ENCODE measurements at places on chromosomes 16 and 17.

DNA sequence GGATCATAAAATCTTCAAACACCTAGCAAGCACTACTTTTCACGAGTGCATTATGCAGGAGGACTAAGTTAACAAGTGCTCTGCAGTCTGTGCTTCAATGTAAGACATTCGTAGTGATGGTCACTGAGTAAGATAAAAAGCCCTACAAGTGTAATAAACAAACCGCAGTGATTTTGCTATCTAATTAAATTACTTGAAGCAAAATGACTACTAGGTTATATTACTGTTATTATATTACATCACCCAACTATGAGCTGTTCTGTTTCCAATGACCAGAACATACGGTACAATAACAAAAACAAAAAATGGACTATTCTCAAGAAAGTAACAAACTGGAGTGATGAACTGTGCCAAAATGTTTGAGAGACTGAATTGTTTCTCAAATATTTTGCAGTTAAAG, 11.2 kb downstream of the KLHL10 start:
- no peak for DNase-seq

- no peak for DNase-seq
Observed at GRCh38 chr16:72025404-72026114, 17.0 kb downstream of the DHODH start.

DNA sequence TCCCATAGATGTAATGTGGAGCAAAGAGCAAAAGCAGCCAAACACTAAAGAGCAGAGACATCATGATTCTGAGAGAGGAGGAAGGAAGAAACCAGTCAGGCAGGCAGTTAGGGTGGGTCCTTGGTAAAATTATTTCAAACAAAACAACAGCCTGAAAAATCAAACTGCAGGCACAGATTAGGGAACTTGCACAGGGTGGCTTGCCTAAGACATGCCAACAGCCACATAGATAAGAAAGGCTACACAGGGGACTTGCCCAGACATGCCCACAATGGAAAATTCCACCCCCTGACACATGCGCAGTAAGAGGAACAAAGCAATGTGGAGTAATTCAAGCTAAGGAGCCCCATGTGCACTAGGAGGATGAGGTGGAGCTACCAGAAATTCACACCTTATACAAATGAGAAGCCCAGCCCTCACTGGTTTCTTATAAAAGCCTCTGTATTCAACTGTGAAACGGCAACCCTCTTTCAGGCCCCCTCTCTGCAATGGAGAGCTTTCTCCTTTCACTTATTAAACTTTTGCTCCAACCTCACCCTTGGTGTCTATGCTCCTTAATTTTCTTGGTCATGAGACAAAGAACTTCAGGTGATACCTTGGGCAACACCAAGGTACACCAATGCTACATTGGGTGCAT, 7.3 kb upstream of the GAS7 start:
- DNase-seq = no peak

DNA sequence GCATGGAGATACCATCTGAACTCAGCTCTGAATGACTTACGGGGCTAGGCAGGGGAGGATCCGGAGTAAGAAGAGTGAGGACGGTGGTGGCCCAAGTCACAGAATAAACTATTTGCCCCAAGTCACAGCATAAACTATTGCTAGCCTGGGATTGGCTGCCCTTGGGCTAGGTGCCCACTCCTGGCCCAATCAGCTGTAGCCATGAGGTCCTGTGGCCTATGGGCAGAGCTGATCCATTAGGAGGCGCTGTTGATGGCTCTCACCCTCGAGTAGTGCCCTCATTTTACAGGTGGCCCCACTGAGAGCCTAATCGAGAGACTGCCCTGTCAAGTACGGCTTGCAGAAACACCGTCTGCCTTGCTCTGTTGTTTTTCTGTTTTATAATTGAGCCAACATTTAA, 62.3 kb upstream of the ZNF423 start:
- DNase-seq = no peak

DNA sequence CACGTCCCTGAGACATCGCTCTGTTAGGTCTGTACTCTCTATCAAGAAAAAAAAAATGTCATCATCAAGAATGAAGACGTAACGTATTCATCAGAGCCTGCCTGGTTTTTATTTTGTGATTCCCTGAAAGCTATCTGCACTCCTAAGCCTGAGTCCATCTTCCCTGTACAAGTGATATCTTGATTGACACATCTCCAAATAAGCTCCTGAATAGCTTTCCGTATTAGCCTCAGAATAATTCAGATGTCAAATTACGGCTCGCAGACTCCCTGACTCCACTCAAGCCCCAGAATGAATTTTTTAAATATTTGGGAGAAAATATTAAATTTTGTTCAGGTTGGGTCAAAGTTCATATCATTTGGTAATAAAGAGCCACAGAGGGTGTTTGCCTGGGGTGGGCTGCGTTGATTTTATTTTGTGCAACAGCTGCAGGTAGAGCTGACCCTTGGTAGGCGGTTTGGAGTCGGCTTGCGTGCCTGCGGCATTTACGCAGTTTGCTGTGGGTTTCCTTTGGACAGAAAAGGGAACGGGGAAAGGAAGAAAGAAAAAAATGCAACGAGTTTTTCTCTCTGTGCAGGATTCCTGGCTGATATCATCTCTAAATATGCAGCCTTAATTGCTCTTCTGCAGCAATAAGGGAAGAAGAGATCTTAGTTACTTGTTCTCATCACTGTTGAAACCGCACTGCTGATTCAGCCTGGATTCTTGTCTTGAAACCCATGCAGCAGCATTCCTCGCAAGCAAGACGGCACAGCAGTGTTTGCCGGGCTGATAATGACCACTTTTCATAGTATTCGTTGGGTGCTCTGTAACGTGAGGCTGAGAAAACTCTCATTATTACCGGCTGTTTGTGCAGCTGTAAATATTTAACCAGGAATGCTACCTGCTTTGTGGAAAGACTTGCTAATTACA, 114.7 kb downstream of the IRX3 start:
- DNase-seq = no peak

GRCh38 chr17:66469890-66470289, 167.5 kb downstream of the PRKCA start:
- no peak for DNase-seq

DNA sequence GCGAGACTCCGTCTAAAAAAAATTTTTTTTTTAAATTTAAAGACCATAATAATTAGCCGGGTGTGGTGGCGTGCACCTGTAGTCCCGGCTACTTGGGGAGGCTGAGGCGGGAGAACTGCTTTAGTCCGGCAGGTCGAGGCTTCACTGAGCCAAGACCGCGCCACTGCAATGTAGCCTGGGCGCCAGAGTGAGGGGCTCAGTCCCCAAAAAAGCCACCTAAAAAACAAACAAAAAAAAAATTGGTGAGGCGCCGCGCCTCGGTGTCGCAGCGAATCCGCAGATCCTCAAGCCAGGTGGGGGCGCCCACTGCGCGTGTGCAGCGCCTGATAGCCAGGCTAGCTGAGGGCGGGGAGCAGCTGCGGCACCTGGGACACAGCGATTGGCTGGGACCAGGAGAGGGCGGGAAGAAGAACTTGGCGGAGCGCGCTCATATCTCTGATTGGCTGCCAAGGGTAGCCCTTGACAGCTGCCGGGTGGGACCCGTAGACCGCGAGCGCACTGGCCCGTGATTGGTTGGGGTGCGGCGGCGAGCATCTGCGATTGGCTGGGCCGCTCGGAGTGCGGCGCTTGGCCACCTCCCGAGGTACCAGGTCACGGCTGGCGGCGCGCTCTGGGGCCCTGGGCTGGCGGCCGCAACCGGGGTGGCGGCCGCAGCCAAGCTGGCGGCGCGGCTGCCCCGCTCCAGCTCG, 9.0 kb upstream of the CLDN9 start:
- peak; percentile 94 for DNase-seq

DNA sequence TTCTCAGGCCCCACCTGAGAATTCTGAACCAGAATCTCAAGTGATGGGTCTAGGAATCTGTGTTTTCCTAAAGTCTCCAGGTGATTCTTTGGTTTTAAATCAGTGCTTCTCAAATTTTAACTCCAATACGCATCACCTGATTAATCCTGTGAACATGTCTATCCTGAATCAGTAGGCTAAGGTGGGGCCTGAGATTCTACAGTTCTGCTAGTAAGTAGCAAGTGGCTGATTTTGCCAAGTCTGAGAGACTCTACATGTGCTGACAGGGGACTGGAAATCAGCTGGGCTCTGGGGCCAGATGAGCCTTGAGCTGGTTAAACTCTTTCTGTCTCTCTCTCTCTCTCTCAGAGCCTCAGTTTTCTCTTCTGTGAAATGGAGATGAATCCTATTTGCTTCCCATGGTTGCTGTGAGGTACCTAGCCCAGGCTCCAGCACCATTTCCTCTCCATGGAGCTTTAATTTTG, 9.0 kb downstream of the CCR7 start:
- no peak for DNase-seq

DNA sequence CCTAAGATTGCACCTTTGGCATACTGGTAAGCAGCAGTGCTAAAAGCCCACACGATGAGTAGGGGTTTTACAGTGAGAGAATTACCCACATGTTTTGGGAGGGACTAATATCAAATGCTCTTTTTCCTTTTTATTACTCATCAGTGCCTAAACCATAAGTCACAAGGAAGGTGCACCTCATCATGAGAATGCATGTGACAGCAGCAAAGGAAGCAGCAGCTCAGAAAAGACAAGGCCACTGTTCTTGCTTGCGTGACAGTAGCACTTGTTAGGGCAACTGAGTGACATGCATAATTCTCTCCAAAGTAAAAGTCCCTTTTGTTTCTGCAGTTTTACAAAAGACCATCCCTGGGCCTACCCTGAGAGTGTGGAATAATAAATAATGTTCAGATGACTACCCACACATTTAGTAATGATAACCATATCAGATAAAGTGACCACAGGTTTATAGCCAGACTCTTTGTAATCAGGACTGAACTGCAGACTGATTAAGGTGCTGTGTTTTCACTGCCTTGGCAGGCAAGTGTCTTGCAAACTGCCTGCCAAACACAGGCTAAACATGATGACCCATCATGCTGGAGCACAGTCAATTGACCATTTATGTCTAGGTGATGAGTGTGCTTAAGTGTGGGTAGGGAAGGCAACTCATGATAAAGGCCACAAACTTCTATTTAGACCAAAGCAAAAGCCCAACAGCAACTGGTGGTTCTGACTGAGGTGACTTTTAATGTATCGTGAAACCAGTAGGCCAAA, 1751.4 kb downstream of the TP53TG3F start:
- no peak for DNase-seq

- no peak for DNase-seq
Observed at GRCh38 chr17:70169709-70170597, 621 bp downstream of the KCNJ2 start.

DNA sequence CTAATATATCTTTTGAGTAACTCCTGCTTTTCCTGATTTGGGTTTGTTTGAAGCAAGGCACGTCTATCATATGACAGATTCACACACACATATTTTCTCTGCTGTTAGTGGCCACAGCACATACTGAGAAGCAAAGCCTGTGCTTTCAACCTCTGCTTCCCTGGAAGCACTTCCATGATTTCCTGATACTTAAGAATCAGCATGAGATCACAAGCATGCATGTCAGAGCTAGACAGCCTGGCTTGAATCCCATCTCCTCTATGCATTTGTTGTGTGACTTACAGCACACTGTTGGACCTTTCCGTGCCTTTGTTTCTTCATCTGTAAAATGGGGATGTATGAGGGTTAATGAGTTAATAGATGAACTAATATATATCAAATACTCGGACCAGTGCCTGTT, 151.1 kb upstream of the NOL11 start:
- DNase-seq = no peak

DNA sequence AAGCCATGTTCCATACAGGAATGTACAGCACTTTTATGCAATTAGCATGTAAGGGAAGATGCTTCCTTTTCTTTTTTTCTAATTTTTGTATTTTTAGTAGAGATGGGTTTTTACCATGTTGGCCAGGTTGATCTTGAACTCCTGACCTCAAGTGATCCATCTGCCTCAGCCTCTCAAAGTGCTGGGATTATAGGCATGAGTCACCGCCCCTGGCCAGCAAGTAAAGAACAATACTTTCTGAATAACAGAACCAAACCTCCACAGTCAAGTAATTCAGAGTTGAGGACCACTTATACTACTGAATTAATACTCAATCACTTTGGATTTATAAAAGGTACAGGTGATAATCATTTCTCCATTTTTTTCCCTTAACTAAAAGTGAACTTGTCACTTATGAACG, 13.0 kb downstream of the C16orf87 start:
- DNase-seq = no peak

- no peak for DNase-seq
Observed at GRCh38 chr17:57486882-57487301, 230.6 kb downstream of the MSI2 start.

GRCh38 chr17:71632328-71632727, 488.5 kb upstream of the SOX9 start:
- peak; percentile 43 for DNase-seq

DNA sequence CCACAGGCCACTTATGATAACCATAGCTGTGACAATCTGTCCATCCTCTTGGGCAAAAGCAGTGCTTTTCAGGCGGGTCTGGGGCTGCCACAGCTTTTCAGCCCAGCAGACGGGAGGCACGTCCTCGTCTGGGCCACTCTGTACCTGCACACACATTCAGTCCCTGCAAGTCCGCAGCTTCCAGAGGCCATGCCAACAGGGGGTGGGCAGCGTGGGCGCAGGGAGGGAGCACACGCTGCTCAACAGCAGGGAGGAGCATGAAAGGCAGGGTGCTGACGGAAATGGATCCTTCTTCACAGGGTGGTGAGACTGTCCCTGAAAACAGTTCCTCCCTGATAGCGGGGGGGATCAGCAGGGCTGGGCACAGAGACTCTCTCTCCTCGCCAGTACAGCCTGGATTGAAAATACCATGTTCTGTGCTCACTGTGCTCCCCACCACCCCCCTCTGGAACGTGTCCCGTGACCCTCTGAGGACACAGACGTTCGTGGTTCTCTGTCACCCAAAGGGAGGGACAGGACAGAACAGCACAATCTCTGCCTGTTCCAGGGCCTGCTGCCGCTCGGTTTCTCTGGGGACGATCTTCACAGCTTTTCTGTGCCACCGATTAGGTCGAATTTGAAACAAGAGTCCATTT, 41.7 kb downstream of the PEMT start:
- DNase-seq = no peak

DNA sequence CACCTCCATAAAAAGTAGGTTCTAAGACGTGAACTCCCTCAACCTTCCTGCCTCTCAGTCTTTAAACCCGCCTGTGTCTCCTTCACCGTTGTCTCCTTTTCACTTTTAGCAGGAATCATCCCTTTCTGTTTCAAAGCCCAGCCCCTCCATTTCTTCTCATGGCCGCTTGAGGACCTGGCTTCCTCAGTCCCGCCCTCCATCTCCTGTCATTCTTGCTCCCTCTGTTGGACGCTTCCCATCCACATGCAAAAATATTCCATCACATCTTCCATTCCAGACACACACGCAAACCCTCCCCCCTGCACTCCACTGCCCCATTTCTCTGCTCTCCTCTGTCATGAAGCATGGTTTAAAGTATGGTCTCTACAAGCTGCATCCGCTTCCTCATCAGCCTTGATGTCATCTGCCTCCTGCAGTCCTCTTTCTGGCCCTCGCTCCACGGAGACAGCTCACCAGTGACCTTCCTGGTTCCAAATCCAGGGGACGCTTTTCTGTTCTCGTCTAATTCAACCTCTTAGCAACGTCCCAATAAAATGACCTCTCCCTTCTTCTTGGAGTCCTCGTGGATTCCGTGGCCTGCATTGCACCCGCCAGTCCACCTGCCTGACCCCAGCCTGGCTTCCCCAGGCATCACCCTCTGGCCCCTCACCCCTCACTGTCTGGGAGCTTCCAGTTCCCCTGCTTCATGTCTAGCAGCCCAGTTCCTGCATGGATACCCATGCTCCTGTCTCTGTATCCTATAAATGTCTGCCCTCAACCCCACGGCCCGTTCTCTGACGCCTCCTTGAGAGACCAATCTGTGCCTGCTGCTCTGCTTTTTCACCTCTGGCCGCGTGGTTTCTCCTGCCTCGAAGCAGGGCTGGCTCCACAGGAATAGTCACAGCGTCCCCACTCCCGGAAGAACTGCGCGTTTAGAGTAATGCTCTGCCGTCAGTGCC, 26.2 kb downstream of the ANKRD40 start:
- DNase-seq = peak; percentile 49

Data from HS-27A (cell line).